ENCODE measurements at places on chromosomes 3 and 15.

- no peaks in the 10 kb centered on the region for H3K27me3 ChIP-seq
- H3K4me1 ChIP-seq = no peaks in the 10 kb centered on the region
- H3K27ac ChIP-seq = no peak overlapping the region
- no peaks in the 10 kb centered on the region for H3K36me3 ChIP-seq
Measured at GRCh38 chr3:109339714-109340648, 2.6 kb upstream of the DPPA4 start.

DNA sequence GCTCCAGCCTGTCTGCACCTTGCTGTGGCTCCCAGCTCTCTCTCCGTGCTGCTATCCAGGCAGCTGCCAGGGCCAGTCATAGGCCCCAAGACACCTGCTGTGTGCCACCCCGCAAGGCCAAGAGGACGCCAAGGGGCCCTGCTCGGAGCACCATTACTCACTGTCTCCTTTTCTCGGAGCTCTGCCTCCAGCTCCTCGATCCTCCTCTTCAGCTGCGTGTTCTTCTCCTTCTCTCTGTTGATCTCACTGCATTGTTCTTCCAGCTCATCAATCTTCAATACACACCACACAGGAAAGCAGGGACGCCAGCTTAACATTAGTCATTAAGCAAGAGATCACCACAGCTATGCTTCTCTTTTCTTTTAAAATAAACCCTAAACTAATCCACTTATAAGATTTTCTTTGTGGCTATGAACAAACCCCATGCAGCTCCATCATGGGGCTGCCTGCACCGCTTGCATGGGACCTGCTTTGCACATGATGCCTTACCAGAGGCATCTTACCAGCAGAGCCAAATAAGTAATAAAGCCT, 42.6 kb downstream of the WHAMM start:
- H3K36me3 ChIP-seq = no peaks in the 10 kb centered on the region
- no peaks in the 10 kb centered on the region for H3K27me3 ChIP-seq
- H3K4me1 ChIP-seq = no peaks in the 10 kb centered on the region
- H3K27ac ChIP-seq = no peak overlapping the region

DNA sequence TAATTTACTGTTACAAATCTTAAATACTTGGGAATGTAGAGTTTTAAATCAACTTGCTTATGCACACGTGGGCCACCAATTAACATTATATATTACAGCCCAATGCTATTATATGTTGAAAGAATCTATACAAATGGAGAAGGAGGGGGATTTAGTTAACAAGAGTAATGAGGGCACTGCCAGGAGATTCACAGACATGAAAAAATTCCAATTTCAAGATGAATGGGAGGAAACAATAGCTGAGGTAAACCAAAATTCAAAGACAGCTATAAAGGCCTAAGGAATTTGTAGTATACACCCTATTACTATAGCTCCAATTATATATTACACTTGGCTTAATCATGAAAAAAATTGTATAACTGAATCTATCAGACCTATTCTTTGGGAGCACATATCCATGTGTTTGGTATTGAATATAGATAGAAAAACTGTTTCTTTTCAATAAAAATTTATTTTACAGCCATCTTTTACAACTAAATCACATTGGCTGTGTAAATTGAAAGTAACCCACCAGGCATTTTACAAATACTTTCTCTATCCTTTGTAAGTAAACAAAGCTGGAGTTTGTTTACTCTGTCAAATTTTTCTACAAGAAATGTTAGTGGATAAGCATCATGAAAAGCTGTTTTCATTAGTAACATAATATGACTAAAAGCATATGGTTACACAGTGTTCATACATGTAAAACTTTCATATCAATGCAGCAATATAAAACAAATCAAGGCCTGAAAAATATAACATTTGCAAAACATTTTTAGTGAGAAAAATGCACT, 1045.8 kb downstream of the ROBO1 start:
- no peak for DNase-seq
- H3K4me3 ChIP-seq = no peak overlapping the region
- H3K27ac ChIP-seq = no peak overlapping the region
- H3K36me3 ChIP-seq = no peaks in the 10 kb centered on the region
- H3K4me1 ChIP-seq = no peaks in the 10 kb centered on the region

- H3K27ac ChIP-seq = no peak overlapping the region
- no peaks in the 10 kb centered on the region for H3K27me3 ChIP-seq
- H3K36me3 ChIP-seq = no peaks in the 10 kb centered on the region
- H3K4me1 ChIP-seq = peaks cover 5% of the 10 kb centered on the region
- DNase-seq = no peak
- H3K4me3 ChIP-seq = no peak overlapping the region
Measured at GRCh38 chr15:74464216-74464615, 3.3 kb upstream of the UBL7 start.

DNA sequence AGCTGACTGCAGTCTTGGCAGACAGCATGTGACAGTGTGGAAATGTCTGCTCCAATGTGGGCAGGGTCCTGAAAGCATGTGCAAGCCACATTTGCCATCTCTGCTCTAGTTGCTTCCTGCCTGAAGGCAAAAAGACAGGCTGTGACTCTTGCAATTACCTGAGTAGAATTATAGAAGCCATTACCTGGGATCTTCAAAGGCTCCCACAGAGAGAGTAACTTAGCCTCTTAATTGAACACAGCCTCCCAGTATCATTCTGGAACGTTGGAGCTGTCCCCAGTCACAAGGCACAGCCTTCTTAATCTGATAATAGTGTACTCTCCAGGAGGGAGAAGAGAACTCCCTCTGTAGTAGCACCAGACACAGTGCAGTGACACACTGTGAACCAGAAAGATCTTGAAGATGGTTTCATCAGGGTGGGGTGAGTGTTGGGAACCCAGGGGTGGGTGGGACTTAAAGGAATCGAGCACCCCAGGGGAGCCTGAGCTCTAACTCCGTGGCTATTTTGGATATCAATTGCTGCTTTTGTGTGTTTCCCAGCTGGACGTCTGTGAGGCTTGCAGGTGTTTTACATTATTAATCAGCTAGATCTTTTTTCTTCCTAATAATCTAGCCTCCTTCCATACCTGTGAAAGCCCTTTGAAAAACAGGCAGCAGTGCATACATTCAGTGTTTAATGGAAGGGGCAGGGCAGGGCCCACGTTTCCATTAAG, 40.6 kb upstream of the GLCE start:
- no peaks in the 10 kb centered on the region for H3K4me1 ChIP-seq
- no peaks in the 10 kb centered on the region for H3K27me3 ChIP-seq
- DNase-seq = no peak
- H3K27ac ChIP-seq = no peak overlapping the region
- H3K4me3 ChIP-seq = no peak overlapping the region

All from small intestine (tissue), 16 donors.